ENCODE measurements at places on chromosomes 4 and X. TPM values are rescaled to one million over a fixed set of nuclear protein-coding genes. Genes with fewer than 3 reads are reported as not detected.

Gene PLXNB3
- 2.3 TPM for polyA plus RNA-seq

Gene HSFX2
- 0.18 TPM for polyA plus RNA-seq

Gene GAGE2A
- not detected for polyA plus RNA-seq

Gene CT55
- 0.42 TPM for polyA plus RNA-seq

Gene PABPC1L2B
- polyA plus RNA-seq: not detected

Gene SCML1
- 13.6 TPM for polyA plus RNA-seq

Gene TMSB15C
- polyA plus RNA-seq: 4.5 TPM

Gene RAB33A
- 0.43 TPM for polyA plus RNA-seq

Gene TLR6
- 1.0 TPM for polyA plus RNA-seq

Gene TCEAL5
- polyA plus RNA-seq: 3.4 TPM

Gene ZNF732
- polyA plus RNA-seq: 0.95 TPM

Gene EGFL6
- polyA plus RNA-seq: 72.1 TPM

Gene PROM1
- polyA plus RNA-seq: 56.0 TPM

Gene EPGN
- 0.32 TPM for polyA plus RNA-seq

Gene IL3RA
- 18.7 TPM for polyA plus RNA-seq

Gene PAGE5
- polyA plus RNA-seq: not detected

Gene ABCG2
- polyA plus RNA-seq: 4.2 TPM

Gene TEC
- polyA plus RNA-seq: 0.37 TPM
